ENCODE measurements at places on chromosomes 3 and 15.

DNA sequence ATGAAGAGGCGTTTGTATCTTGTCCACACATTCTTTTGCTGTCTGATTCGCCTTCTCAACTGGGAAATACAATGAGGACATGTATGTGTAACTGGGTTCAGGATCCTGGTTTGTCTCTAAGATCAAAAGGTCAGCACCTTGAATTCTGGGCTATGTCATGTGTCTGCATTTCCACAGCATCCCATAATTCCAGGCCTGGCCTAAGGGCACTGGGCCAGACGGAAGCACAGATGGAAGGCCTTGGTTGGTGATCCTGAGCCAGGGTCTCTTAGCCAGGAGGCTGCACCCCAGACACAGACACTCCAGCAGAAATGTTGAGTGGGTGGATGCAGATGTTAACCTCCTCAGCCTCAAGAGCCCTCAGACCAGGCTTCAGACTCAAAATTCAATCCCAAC is 23.7 kb upstream of the HERC1 start:
- no peak for DNase-seq

GRCh38 chr3:98613616-98614015 is 20.2 kb upstream of the CPOX start:
- DNase-seq = no peak

GRCh38 chr3:111454551-111454950 is 87.4 kb upstream of the CD96 start:
- DNase-seq = no peak

DNA sequence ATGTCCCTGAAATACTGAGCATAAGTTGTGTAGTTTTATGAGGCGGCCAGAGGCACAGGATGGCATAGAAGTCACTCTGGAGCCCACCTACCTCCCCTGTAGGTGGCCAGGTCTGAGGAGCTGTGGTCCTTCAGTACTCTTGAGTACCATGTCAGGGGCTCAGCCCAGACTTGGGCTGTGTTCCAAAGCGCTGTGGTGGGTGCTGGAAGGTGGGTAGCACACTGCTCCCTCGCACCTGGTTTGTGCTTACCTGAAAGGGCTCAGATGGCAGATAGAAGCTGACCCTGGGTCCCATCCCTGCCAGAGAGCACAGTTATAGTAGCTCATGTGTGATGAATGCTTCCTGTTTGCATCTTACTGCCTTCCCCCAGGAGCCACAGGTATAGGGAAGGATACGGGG is 15.5 kb downstream of the NISCH start:
- DNase-seq = no peak

DNA sequence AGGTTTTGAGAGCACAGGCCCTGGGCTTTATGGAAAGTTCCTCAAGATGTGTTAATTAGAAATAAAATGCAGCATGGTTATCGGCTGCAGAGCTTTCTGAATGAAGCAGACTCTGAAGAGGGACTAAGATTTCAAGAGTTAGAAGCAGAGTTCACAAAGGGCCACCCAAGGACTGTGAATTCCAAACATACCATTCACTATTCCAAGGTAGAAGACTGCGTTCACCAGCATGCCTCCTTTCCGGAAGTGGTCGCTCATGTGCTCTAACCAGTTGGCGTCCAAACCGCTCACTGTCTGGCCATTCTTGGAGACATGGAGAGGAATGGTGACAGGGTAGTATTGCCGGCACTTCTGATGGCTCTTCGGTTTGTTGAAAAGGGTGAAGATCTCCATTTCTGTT is 104.9 kb downstream of the OXNAD1 start:
- DNase-seq = peak; percentile 30

- no peak for DNase-seq
Measured at GRCh38 chr3:43062564-43063040, 43.3 kb downstream of the POMGNT2 start.

GRCh38 chr15:38149315-38149714 is 103.3 kb upstream of the SPRED1 start:
- no peak for DNase-seq

DNA sequence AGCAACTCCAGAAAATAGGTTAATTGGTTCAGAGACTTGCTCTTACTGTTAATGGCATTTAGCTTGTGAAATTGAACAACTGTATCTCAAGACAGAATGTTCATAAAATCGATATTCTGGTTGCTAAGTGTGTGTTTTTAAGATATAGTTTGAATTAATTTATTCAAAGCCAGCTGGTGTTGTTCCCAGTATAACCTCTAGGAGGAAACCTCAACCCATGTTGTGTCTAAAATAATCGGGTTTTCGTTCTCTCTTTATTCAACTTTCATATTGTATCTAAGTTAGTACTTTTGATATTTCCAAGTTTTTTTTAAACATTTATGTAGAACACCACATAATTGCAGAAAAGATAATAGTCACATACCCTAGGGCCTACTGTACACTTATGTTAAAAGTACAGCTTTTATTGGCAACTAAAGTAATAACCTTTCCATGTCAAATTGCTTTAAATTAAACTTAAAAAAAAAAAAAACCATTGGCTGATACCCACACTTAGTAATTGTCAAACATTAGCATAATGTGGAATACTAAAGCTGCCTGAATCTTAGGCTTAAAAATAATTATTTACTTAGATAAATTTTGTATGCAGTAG is 90.9 kb downstream of the SAMMSON start:
- no peak for DNase-seq

- no peak for DNase-seq
Measured at GRCh38 chr3:193944518-193944884, 191.4 kb upstream of the HES1 start.

- no peak for DNase-seq
Measured at GRCh38 chr3:192927016-192927415, 9.4 kb upstream of the MB21D2 start.

GRCh38 chr3:169150343-169150742 is 513.2 kb downstream of the MECOM start:
- no peak for DNase-seq

DNA sequence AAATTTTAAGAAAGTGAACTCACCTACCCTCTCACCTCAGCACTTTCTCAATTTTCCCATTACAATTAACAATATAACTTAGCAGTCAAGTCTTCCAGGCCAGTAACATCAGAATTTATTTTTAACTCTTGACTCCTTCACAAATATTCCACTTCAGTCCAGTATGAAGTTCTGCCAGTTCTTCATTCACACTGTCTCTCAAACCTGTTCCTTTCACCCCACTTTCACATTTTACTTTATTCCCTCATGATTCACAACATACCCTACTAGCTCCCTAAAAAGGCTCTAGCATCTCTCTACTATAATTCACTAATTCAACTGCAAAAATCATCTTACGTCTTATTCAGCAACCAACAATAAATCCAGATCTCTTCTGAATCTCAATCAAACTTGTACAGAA is 3.8 kb downstream of the GSK3B start:
- DNase-seq = no peak

- peak; percentile 54 for DNase-seq
Measured at GRCh38 chr15:29968099-29968894, 114.5 kb upstream of the GOLGA8J start.

- no peak for DNase-seq
Measured at GRCh38 chr15:48785195-48785594, 25.7 kb downstream of the CEP152 start.

DNA sequence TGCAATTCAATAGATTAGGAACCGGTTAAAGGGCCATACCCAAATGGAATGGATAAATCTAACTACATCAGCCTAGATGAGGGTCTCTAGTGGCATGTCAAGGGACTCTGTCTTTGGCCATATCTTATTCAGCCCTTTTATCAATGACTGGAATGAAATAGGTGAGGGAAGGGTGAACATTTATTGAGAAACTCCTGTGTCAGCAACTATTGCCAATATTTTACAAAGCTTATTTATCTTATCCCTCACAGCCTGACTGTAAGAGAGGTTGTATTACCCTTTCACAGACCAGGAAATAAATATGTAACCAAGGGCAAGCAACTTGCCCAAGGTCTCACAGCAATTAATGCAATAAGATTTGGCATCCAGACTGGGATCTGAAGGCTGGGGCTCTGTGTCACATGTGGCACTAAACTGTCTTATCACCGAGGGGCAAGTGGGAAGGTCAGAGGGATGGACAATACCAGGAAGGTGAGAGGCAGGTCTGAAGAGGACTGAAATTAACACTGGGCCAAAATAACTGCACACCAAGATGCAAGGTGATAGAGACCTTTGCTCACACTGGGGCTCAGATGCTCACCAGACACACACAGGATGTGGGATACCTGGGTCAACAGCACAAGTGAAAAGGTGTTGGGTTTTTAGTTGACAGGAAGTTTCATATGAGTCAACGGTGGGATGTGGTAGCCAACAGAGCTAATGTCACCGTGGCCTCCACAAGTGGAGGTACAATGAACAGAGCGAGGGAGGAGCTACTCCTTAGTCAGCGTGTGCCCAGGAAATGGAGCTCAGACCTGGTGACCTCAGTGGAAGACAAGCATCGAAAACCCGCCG is 261.3 kb downstream of the RPLP1 start:
- DNase-seq = no peak

GRCh38 chr3:47852604-47853602 is 50.0 kb downstream of the DHX30 start:
- DNase-seq = no peak

- no peak for DNase-seq
Measured at GRCh38 chr15:97976766-97977503, 16.4 kb downstream of the ARRDC4 start.

GRCh38 chr15:78082106-78082742 is 4.7 kb upstream of the TBC1D2B start:
- no peak for DNase-seq

- DNase-seq = no peak
Measured at GRCh38 chr3:181534781-181535221, 176.9 kb upstream of the SOX2 start.

- DNase-seq = no peak
Measured at GRCh38 chr3:42032693-42033349, 58.3 kb upstream of the TRAK1 start.

GRCh38 chr3:192494174-192494573 is 233.2 kb downstream of the FGF12 start:
- no peak for DNase-seq

DNA sequence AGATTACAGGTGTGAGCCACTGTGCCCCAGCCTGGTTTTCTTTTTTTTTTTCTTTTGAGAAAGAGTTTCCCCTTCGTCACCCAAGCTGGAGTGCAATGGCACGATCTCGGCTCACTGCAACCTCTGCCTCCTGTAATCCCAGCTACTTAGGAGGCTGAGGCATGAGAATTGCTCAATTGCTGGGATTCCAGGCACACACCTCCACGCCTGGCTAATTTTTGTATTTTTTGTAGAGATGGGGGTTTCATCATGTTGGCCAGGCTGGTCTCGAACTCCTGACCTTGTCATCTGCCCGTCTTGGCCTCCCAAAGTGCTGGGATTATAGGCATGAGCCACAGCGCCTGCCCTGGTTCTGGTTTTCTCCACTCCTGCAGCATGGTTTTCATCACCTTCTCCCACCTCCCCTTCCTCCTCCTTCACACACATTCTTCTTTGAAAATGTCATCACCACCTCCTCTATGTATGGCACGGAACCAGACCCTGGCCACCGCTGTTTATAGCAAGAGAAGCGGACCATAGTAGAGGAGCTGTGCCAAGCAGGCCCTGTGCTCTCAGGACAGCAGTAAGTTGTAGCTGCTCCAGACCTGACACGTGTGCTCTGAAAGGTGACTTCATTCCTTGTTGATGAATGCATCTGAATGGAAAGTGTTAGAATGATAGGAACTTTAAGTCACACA is 14.6 kb upstream of the AHSG start:
- DNase-seq = no peak

GRCh38 chr3:30698549-30698948 is 92.1 kb downstream of the TGFBR2 start:
- DNase-seq = no peak

- DNase-seq = no peak
Measured at GRCh38 chr3:147415874-147416273, 6.7 kb downstream of the ZIC1 start.

DNA sequence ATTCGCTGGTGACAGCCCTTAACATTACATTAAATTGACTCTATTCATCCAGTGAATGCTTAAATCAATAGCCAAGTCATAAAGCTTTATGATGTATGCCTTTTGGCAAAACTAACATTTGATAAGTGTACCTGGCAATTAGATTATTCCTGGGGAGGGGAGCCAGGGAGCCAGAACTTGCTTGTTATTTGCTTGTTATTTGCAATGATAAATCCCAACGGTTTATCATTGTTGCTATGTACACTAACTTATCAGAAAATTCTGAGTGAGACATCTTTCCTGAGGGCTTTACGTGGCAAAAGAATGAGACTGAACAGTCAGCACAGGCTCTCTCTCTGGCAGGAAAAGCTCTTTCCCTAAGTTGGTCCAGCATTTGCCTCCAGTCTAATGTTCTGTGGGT is 35.8 kb upstream of the FBN1 start:
- DNase-seq = no peak

DNA sequence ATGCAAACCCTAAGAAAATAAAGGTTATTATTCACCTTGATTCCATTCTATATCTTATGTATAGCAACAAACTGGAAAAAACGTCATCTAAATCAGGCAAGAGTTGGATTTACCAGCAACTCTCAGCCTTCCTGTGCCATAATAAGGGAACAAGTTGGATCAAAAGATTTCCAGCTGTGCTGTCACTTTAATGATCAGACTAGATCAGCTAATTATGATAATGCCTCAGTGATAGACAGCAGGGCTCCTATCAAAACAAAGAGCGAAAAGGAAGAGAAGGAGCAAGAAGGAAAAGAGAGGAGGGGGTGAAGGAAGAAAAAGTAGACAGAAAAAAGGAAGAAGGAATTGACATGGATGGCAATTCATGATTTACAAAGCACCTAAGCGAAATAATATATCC is 36.7 kb upstream of the BCL6 start:
- no peak for DNase-seq

GRCh38 chr3:72105306-72105705 is 320.4 kb upstream of the PROK2 start:
- DNase-seq = no peak

GRCh38 chr3:177579419-177579818 is 382.1 kb upstream of the TBL1XR1 start:
- no peak for DNase-seq

DNA sequence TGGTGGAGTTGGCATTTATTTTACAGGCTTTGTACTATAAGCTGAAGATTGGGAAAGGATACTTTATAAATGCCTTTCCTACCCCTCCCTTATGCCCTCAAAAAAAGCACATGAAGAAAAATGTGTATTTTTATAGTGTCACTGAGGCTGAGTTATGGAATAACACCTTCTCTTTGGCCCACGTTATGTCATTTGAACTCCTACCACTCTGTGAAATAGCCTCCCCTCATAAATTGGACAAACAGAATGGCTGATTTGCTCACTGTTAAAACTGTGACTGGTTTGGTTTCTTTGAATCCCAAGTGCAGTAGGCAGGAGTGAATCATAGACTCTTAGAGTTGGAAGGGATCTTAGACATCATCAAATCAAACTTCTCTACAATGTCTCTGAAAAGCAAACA is 95.2 kb upstream of the SKOR1 start:
- no peak for DNase-seq

All from WTC11 (cell line).